DMS53 (cell line): ENCODE measurements at places on chromosomes 2 and 18.
A peak's percentile ranks its signal among the peaks of the same experiment; 100 is the strongest.

- DNase-seq = peak; percentile 5
These were observed 548.6 kb downstream of the LRP1B start for GRCh38 chr2:141582213-141582612.

DNA sequence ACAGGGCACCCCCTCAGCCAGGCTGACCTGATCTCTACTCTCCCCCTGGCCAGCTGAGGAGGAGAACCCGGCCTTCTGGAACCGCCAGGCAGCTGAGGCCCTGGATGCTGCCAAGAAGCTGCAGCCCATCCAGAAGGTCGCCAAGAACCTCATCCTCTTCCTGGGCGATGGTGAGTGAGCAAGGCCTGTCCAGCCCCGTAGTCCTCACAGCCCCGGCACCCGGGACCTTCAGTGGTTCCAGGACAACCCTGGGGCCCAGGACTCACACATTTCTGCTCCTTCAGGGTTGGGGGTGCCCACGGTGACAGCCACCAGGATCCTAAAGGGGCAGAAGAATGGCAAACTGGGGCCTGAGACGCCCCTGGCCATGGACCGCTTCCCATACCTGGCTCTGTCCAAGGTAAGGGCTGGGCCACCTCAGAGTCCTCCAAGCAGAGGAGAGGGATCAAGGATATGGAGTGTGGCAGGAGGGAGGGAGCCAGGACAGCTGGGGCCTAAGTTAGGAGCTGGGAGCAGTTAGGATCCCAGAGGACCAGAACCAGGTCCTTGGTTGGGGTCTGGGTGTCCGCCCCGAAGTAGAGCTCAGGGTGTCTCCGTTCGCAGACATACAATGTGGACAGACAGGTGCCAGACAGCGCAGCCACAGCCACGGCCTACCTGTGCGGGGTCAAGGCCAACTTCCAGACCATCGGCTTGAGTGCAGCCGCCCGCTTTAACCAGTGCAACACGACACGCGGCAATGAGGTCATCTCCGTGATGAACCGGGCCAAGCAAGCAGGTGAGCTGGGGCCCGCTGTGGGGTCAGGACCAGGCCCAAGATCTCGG is 555 bp downstream of the ALPI start:
- no peak for DNase-seq

DNA sequence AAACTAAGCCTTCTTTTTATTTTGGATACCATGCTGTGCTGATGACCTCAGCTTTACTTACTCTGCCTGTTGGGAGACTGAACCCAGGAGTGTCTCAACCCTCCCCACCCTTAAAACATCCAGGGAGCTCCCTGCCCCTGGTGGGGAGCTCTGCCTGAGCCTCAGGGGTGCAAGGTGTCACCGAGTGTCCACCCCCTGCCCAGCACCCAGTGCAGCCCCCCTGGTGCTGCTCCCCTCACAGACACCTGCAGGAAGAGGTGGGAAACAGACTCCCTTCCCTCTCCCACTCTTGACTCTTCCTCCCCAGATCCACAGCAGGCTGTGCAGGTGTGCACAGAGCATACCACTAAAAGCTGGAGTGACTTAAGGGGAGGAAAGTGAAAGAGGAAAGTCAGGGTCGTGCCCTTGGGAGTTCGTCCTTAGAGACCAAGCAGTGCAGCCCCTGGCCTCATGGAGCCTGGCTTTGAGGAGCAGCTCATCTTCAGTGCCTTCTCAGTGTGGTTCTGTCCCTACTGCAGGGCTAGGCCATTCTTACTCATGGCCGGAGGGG is 51.3 kb downstream of the MYO7B start:
- DNase-seq = no peak

DNA sequence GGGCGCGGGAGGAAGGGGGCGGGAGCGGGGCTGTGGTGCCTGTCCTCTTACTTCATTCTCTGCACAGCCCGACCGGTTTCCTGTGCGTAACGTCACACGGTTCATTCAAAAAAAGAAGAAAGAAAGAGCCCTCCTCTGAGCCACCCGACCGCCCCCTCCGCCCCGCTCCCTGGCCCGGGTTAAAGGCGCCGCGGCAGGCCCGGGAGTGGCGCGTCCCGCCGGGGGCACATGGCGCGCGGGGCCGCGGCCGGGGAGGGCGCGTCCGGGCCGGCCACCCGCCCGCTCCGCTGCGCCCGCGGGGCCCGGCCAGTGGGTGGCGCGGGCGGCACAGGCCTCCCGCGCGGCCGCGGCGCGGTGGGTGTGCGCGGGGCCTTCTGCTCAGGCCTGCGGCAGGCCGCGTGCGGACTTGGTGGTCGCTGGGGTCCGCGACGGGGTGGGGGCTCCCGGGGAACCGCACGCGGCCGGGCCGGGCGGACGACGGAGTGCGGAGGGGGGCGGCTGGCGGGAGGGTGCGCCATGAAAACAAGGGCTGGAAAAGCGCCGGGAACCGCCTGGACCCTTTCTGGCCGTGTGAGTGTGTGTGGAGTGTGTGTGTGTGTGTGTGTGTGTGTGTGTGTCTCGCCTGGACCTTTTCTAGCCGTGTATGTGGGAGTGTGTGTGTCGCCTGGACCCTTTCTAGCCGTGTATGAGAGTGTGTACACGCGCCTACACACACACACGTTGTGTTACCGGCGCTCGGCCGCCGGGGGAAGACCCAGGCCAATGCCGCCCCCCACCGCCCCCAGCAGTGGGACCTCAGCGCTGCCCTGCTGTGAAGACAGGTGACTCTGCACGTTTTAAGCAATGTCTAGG is 780 bp upstream of the BCL2 start:
- DNase-seq = peak; percentile 98

DNA sequence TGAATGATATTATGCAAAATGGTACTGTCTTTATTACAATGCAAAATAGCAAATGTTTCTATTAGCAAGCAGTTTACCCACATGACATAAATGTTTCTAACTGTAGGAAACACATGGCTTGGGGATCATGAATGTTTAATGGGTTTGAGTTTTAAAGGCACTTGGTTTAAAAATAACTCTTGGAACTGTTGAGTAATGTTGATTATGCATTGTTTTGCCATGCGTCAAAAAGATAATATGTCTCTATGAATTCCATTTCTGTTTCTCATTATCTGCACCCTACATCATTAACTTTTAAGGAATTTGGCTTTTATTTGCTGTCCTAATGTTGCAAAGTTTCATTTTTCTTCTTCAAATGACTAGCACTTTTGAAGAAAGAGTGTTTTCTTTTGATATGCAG is 1355.5 kb downstream of the SUCLG1 start:
- no peak for DNase-seq

- no peak for DNase-seq
These were observed 151.3 kb upstream of the SOX11 start for GRCh38 chr2:5540856-5541255.

DNA sequence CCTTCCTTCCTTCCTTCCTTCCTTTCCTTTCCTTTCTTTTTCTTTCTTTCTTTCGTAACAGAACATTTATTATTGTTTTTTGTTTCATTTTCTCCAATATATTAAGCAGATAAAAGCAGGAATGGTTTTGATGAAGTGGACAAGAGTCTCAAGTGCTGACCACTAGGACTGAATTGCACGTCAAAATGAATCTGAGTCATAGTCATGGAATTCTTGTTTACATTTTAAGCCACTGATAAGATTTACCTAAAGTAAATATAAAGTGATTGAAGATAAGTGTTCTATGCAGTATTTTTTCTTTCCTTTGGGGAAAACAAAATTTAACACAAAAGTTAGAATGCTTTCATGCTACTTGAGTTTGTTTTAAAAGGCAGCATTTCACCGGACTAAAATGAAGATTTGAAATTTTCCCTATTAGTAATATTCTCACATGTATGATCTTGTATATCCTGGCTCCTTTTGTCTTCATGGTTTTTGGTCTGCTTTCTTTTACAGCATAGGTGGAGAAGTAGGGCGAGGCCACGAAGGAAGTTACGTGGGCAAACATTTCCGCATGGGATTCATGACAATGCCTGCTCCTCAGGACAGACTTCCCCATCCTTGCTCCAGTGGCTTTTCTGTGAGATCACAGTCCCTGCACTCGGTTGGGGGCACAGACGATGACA is 113.5 kb downstream of the NYAP2 start:
- DNase-seq = peak; percentile 35

GRCh38 chr2:235418918-235419317 is 74.9 kb upstream of the AGAP1 start:
- DNase-seq = no peak

DNA sequence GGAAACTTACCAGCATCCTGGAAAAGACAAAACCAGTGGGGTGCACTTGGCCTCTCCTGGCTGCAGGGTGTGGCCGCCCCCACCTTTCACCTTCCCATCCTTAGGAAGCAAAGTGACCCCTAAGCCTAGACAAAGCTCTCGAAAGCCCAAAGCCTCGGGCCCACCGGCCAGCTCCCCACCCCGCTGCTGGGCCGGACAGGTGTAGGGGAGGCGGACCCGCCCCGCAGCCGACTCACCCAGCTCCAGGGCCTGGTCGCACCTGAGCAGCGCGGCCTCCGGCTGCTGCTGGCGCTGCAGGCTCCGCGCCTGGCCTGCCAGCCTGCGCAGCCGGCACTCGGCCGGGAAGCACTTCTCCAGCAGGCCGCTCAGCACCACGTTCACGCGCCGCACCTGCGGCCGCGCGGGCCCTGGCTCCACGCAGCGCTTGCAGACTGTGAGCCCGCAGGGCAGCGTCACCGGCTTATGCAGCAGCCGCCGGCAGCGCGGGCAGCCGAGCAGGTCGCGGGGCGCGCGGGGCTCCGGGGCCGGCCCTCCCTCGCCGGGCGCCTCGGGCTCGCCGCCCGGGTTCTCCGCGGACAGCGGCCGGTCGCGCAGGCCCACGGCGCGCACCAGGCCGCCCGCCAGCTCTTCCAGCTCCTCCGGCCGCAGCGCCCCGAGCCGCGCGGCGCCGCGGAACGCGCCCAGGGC is 979 bp downstream of the LONRF2 start:
- DNase-seq = peak; percentile 94

GRCh38 chr2:4930704-4931103 is 761.5 kb upstream of the SOX11 start:
- no peak for DNase-seq

GRCh38 chr2:45869165-45869501 is 217.7 kb downstream of the PRKCE start:
- no peak for DNase-seq

GRCh38 chr2:222180619-222181018 is 118.2 kb downstream of the PAX3 start:
- DNase-seq = no peak

GRCh38 chr18:70058916-70059315 is 111.2 kb upstream of the CD226 start:
- DNase-seq = no peak

- DNase-seq = no peak
These were observed 1272.2 kb upstream of the ACVR2A start for GRCh38 chr2:146572598-146572997.

- DNase-seq = no peak
These were observed 238.2 kb upstream of the MYT1L start for GRCh38 chr2:2569306-2569705.

DNA sequence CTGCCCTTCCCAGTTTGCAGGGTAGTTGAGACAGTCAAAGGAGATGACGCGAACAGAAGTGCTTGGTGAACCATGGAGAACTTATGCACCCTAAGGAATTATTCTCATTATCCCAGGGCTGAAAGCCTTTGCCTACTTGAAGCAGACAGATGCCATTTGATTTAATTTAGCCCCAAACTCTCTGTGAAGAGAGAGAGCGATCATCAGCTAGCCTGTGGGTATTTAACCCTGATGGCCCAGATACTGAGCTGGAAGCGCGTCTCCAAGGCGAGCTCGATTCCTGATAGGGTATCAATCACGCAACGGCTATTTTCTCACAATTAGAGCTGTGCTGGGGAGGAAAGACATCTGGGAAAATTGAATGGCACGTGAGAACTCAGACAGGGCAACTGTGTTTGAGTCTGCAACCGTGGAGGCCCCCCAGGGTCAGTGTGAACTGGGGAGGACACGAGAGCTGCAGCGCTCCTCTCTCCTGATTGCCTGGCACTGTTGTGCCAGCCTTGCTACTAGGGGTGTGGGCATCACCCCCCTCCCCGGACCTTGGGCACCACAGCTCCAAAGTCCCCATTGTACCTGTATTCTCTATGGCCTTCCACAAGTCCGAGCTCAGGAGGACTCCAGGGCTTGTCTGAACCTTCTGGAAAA is 73.2 kb downstream of the CAPN13 start:
- no peak for DNase-seq

GRCh38 chr2:186060744-186061440 is 322.3 kb downstream of the FSIP2 start:
- DNase-seq = no peak

- no peak for DNase-seq
These were observed 815.0 kb upstream of the ID2 start for GRCh38 chr2:7866825-7867224.

DNA sequence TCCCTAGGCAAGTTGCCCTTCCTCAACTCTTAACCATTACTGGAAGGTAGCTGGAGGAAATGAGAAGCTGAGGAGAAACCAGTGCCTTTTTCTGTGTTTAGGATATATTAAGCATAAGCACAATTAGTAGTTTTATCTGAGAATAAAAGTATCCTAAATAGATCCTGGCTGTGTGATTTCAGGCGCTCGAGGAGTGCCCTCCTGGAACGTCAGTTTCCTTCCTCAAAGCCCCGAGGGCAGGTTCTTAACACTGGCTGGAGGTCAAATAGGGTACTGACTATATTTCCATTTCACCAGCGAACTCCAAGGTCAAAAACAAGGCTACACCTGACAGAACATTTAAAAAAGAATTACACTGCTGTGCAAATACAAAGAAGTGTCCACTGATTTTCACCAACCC is 1.5 kb upstream of the STON1 start:
- DNase-seq = no peak

GRCh38 chr18:75898651-75899050 is 471.1 kb upstream of the SMIM21 start:
- no peak for DNase-seq

DNA sequence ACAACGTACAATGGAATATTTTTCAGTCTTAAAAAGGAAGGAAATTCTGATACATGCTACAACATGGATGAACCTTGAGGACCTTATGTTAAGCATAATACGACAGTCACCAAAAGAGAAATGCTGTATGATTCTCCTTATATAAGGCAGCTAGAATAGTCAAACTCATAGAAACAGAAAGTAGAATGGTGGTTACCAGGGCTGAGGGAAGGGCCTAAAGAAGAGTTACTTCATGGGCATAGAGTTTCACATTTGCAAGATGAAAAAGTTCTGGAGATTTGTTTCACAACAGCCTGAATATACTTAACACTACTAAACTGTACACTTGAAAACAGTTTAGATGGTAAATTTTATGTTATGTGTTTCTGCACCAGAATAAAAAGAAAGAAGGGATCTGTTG is 113.3 kb downstream of the GALNT1 start:
- DNase-seq = no peak

DNA sequence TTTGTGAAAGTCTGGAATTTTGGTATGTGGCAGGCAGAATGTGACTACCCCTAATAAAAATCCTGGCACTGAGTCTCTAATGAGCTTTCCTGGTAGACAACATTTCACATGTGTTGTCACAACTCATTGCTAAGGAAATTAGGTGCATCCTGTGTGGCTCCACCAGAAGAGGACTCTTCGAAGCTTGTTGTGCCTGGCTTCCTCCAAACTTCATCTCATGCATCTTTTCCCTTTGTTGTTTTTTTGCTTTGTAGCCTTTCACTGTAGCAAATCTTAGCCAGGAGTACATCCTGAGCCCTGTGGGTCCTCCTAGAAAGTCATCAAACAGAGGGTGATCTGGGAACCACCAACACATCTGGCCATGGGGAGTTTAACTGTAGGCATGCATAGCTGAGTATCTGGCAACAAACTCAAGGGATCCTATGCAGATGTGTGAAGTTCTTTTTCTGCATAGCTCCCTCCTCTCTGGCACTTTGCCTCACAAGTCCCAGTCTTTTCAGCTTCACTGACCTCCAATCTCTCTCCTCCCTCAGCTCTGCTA is 42.1 kb upstream of the SERTAD2 start:
- DNase-seq = no peak

- no peak for DNase-seq
These were observed 81.9 kb downstream of the DYNAP start for GRCh38 chr18:54672846-54673475.

- DNase-seq = no peak
These were observed 29.6 kb downstream of the SLC25A12 start for GRCh38 chr2:171864357-171864985.
